Stimulated activated CD4-positive, alpha-beta T cell treated with anti-CD3 and anti-CD28 coated beads, Interleukin-15, amount 100 ng/mL, for 48 hours (primary cell): ENCODE measurements at places on chromosomes 16 and 17.

DNA sequence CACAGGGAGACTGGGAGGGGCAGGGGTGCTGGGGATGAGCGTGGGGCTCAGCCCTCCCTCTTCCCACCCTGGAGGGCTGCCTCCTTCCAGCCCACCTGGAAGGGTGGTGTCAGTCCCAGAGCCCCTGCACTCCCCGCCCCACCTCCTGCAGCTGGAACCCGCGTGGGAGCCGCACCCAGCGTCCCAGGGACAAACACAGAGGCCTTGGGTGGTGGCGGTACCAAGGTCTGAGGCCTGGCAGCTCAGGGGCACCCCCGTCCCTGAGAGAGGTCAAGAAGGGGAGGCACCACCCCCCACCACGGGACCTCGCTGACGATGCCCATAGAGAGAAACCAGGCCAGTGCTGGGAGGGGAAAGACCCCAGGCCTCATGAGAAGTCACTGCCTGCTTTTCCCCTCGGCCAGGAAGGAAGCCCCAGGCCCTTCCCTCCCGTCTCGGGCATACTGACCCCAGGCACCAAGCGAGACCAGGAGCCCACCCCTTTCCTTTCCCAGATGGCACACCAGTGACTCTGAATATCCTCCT, 4.1 kb downstream of the HS3ST6 start:
- DNase-seq: no peak

DNA sequence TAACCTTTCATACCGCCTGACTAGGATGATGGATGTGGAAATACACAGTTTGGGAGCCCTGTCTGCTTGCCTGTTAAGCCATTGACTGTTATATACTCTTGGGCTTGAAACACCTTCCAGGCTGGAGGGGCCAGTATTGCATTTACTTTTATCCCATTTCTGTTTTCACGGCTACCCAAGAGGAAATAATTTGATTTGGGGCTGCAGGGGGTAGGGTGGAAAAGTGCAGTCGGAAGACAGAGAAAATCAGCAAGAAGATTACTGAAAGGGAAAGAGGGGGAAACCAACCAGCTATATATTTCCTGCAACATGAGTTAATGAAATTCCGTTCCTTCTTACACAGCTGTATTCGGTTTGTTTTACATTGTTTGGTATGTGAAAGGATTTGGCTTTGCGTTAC, 202.5 kb downstream of the CDH13 start:
- no peak for DNase-seq

GRCh38 chr16:75913958-75914357, 187.7 kb upstream of the CPHXL start:
- no peak for DNase-seq

DNA sequence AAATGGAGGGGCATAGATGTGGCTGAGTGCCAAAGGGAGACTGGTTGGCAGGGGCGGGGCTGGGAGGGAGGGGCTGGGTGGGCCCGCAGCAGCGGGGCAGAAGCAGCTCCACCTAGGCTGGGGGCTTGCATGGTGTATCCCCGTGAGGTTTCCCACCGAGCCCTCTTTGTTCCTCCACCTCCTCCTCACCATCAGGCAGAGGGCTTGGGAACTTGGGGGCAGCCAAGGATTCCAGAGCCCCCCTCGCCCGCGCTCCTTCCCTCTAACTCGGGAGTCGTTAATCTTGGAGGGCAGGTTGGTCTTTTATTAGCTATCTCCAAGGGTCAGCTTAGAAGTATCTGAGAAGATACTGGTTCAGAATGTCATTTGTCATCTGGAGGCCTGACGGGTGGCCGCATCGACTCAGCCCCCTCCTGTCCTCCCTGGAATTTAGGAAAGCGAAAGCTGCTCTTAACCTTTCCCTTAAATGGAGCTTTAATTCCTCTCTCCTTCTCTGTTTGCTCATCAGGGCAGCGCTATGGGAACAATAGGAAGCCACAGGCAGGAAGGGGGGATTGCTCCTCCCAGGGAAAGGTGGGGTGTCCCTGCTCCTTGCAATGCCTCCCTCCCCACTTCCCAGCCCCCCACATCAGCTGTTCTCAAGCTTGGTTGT, 274.3 kb upstream of the XYLT1 start:
- no peak for DNase-seq

DNA sequence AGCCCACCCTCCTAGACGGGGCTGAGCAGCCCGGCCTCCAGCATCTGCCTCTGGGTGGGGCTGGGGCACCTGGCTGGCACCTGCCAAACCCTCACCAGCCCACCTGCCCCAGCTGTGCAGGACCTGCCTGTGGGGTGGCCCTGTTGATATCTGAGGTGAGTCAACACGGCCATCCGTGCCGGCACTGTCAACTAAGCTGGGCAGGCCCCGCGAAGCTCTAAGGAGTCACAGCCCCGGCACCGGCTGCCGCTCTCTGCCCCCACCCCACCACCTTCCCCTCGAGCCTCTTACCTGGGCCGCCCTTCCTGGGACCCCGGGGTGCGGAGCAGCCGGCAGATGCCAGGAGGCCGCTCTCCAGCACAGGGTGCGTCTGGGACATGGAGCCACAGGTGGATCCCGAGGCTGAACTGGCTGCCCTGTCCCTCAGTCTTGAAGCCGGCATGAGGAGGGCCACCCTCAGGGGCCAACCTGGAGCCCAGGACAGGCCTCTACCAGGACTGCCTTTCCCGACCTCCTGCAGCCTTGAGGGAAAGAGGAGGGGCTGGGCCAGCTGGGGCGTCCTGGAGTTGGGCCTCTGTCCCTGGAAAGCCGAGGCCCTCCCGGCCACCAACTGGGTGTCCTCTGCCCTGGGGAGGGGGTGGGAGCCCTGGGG, 515 bp downstream of the CBFA2T3 start:
- no peak for DNase-seq

DNA sequence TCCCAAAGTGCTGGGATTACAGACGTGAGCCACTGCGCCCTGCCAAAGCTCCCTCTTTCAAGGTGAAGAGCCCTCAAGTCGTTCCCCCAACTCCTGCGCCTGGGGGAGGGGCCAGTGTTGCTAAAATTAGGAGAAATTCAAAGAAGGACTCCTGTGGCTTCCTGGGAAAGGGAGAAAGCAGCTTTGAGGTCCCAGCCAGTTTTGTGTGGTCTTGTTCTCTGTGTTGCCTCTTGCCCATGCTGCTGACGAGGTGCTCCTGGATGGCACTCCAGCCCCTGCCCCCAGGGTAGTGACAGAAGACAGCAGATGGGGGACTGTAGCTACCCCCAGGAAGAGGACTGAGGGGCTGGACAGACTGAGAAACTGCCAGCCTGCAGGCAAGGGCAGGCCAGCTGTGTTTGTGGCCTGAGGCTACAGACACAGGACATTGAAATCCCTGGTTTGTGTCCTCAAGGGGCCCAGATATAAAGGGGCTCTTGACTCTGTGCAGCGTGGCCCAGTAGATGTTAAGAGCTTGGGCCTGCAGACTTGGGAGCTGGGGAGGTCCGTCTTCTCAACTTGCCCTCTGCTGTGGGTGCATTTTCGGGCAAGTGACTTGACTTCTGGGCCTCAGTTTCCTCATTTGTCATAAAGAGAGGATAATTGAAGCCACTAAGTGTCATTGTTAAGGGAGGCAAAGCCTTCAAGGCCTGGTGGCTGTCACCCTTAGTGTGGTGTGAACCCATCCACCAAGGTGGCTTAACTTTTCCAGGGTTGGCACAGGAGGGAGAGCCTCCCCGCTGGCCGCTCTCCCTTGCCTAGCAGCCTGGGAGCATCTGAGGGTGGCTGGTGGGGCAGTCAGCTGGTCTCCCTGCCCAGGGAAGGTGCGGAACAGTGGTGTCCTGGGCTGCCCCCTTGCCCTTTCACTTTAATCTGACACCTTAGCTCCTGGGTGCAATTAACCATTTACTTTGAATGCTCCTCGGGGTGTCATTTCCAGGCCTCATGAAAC, 4.1 kb downstream of the UBALD2 start:
- no peak for DNase-seq

- no peak for DNase-seq
Measured at GRCh38 chr17:57862694-57863667, 13.1 kb upstream of the MRPS23 start.

DNA sequence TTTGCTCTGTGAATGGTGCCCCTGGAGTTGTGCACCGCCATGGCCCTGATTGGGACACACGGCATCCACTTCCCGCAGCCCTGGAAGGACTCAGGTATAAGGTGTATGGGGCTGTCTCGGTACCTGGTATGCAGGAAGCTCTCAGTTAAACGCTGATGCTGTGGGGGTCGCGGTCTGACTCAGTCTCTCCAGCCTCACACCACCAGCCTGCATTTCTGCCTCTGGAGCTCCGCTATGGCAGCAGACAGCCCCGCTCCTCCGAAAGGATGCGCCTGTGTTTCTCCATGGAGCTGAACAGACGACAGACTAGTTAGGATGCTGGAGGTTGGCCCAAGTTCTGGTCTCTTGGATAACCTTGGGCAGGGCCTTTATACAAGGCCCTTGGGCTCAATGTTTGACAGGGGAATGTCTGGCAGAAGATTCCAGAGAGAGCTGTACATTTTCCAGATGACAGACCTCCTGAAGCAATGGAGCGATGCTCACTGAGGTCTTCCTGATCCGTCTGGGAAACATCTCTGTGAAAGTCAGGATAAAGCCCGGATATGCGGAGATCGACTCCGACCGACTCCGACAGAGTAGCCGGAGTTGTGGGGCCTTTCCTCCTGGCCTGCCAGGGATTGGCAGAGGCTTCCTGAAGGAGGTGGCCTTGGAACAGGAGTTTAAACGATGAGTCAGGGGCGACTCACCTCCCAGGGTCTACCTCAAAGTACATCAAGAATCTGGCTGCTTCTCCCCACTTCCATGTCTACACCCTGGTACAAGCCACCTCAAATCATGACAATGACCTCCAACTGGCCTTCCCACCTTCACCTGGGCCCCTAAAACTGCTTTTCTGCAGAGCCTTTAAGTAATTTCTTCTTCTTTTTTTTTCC, 21.9 kb upstream of the BCAR1 start:
- DNase-seq: no peak

DNA sequence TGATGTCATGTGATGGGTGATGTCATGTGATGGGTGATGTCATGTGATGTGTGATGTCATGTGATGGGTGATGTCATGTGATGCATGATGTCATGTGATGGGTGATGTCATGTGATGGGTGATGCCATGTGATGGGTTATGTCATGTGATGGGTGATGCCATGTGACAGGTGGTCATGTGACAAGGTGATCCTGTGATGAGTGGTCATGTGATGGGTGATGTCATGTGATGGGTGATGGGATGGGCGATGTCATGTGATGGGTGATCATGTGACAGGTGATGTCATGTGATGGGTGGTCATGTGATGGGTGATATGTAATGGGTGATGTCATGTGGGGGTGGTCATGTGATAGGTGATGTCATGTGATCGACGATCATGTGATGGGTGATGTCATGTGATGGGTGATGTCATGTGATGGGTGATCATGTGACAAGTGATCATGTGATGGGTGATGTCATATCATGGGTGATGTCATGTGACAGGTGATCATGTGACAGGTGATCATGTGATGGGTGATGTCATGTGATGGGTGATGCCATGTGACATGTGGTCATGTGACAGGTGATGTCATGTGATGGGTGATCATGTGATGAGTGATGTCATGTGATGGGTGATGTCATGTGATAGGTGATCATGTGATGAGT, 17.2 kb downstream of the CD300LB start:
- DNase-seq: peak; percentile 44

DNA sequence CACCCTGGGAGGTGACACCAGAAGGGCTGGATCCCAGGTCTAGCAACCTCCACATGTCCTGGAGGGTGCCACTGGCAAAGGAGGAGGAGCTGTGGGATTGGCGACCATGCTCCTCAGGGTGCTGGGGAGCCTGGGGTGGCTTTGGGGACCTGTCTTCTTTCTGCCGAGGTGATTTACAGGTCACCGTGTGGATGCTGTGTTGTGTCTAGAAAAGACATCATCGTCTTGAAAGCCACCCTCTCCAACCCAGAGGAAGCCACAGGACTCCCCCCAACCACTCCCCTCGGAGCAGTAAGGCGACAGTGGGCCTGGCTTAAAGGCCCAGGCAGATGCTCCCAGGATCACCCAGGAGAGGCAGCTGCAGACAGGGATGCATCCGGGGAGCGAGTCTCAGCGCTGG, 29.7 kb upstream of the FASN start:
- DNase-seq: no peak

DNA sequence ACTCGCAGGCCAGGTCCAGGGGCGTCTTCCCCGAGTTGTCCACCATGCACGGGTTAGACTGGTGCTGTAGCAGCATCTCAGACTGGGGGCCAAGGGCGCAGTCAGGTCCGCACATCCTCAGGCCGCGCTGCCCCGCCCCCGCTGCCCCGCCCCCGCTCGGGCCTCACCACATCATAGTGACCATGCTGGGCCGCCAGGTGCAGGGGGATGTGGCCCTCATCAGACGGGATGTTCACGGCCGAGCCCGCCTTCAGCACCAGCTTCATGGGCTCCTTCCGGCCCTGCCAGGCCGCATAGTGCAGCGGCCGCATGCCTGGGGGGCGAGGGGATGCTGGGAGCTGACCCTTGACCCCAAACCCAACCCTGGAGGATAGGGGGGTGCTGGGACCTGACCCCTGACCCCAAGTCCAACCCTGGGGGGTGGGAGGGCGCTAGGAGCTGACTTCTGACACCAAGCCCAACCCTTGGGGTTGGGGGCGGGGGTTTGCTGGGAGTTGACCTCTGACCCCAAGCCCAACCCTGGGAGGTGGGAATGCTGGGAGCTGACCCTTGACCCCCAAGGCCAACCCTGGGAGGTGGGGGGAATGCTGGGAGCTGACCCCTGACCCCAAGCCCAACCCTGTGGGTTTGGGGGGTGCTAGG, 7.0 kb downstream of the CASKIN1 start:
- no peak for DNase-seq

DNA sequence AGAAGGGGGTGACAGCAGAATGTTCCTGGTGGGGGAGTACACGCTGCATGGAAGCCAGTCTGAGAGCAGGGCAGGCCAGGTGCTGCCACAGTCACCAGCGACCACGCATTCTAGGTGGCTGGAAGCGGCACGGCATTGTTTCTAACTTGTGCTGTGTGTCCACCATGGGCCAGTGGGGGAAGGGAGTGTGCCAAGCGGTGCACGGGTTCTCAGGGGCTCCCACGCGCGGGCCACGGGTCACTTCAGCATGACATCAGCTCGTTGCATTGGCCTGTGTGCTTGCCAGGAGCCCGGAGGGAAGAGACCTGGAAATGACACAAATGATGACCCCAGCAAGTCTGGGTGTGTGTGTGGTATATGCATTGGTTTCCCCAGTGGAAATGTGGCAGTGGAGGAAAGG, 164.9 kb upstream of the PLCG2 start:
- no peak for DNase-seq
